Smooth muscle cell of bladder (primary cell): ENCODE measurements at places on chromosomes 16 and 17. TPM values are rescaled to one million over a fixed set of nuclear protein-coding genes. Genes with fewer than 3 reads are reported as not detected.

The RNF222 gene
- total RNA-seq, result not detected in 2 replicates

The ST6GALNAC1 gene
- not detected in 2 replicates for total RNA-seq

The TOM1L1 gene
- 14.8 and 16.6 TPM in 2 replicates for total RNA-seq

The CDYL2 gene
- total RNA-seq, result 0.85 and 4.0 TPM in 2 replicates

The CDRT15L2 gene
- not detected in 2 replicates for total RNA-seq

The CMTM2 gene
- not detected in 2 replicates for total RNA-seq

The TMC8 gene
- not detected in 2 replicates for total RNA-seq

The PSMD12 gene
- 17.4 and 22.5 TPM in 2 replicates for total RNA-seq

The KRT24 gene
- not detected in 2 replicates for total RNA-seq

The PHOSPHO1 gene
- 0.46 and 0.71 TPM in 2 replicates for total RNA-seq

The ANKS4B gene
- not detected in 2 replicates for total RNA-seq

The ABCC12 gene
- not detected in 2 replicates for total RNA-seq

The HEATR9 gene
- not detected in 2 replicates for total RNA-seq

The KRTAP1-5 gene
- total RNA-seq, result 0.57 and 0.83 TPM in 2 replicates

The SLC13A2 gene
- not detected in 2 replicates for total RNA-seq

The KRTAP1-4 gene
- not detected in 2 replicates for total RNA-seq

The PRR35 gene
- not detected in 2 replicates for total RNA-seq
